Nucleus accumbens (tissue), 56 donors: ENCODE measurements at places on chromosomes 6 and 20.

DNA sequence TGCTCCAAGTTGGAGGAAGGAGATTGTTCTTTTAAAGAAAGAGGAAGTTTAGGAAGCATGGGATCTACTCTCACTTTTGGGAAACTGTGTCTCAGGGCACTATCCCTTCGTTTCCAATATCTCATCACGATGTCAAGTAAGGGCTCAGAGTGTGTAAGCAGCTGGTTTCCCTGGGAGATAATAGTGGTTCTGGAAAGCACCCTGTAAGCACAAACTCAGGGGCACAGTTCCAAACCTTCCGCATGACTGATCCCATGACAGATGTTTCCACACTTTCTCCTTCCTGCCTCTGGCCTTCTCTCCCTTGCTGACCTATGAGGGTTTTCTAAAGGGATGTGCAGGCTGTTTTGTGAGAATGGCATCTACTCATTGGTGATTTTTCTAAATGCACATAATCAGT lies 33.9 kb downstream of the ADTRP start:
- no peak for DNase-seq

DNA sequence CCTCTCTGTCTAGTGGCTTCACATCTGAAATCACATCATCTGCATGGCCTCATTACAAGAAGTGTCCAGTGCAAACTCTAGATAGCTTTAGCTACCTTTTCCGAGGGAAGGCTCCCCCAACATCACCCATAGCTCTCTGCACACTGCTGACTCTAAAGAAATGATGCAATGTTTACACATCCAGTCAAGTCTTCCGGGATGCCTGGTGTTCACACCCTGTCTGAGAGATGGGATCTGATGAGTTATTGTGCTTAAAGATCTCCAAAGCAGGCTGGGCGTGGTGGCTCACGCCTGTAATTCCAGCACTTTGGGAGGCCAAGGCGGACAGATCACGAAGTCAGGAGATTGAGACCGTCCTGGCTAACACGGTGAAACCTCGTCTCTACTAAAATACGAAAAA lies 404.6 kb upstream of the IRAK1BP1 start:
- DNase-seq: no peak

DNA sequence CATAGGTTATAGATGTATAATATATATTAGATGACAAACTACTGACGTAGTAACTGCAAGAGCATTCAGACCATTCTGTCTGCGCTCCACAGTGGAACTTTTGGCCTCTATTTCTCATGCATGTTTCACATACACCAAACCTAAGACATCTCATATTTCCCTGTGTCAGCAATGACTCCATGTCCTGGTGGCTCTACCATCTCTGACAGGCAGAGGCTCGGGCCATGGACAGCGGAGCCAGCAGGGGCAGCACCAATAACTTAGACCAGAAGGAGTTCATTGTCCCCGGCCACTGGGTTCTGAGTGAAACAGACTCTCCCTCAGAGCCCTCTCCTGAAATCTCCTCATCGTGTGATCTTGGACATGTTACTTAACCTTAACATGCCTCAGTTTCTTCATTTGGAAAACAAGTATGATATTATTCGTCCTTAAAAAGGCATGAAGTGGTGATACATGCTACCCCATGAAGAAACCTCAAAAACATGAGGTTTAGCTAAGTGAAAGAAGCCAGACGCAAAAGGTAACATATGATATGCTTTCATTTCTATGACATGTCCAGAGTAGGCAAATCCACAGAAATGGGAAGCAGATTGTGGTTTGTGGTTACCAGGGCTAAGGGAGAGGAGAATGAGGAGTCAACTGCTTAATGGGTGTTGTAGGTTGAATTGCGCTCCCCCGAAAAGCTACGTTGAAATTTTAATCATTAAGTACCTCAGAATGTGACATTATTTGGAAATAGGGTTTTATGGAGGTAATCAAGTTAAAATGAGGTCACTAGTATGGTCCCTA lies 564.0 kb upstream of the JARID2 start:
- DNase-seq: no peak

GRCh38 chr20:47318027-47318585 lies 38.4 kb downstream of the ZMYND8 start:
- DNase-seq: no peak

DNA sequence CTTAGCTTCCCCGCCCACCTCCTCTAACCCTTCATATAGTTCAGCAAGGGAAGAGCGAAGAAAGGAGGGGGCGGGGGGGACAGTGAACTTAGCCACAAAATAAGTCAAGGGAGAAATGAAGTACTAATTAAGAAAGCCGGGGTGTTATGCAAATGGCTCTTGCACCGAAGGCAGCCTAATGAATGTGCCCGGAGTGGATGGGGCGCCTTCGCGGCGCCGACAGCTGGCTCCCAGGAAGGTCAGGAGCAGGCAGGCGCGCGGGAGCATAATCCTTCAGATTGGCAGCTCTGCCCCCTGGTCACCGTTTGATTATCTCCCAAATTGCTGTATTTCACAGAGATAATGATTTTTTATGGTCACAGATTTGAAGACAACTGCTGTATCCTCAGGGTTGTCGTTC lies 395.1 kb downstream of the TFAP2B start:
- DNase-seq: no peak

DNA sequence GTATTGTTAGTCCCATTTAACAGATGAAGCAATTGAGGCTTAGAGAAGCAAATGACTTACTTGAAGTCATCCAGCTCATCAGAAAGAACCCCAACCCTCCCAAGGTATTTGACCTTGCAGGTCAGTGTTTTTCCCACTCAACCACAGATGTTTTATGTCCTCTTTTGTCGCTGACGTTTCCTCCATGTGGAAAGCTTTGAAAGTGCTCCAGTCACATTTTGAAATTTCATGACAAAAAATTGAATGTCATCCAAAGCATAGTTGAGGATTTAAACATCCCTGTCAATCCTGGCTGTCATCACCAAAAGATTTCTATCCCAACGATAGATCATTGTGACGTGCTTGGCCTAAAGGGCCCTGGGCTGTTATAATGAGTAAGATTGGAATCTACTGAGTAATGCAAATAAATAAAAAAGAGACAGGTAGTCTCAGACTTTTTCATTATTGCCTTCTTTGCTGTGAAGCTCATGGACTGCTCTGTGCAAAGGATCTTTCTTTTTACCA lies 102.7 kb downstream of the TSHZ2 start:
- no peak for DNase-seq

GRCh38 chr6:163293286-163293685 lies 121.2 kb upstream of the QKI start:
- DNase-seq: no peak

DNA sequence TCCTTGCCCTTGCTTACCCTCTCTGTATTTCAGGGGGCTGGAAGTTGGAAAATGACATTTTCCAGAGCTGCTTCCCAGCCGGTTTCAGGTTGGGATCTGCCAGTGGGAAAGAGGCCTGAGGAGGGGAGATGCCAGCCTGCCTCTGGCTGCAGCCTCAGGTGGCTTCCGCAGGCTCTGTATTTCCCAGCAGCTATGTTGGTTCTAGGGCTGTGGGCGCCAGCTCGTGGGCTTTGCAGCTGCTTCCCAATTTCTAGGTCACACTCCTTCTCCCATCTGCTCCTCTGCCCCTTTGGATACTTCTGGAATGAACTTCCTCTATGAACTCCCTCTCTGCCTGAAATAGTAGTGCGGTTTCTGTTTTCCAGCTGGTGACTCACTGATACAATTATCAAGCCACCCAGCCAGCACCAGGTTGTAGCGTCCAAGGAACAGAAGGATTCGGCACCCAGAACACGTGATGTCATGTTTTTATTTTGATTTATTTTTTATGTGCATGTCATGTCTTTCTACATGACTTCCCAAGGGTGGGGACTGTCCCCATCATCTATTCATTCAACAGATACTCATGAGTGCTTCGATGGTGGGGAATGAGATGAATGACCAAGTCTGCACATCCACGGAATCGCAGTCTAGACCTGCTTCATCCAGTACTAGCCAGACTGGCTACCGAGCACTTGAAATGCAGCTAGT lies 38.0 kb downstream of the TGM2 start:
- no peak for DNase-seq
